ENCODE measurements at places on chromosomes 6 and 20. TPM values are rescaled to one million over a fixed set of nuclear protein-coding genes. Genes with fewer than 3 reads are reported as not detected.

OLIG3 gene
- 3.5 TPM for total RNA-seq

TRIM15 gene
- not detected for total RNA-seq

GPSM3 gene
- total RNA-seq: 227 TPM

KCNQ5 gene
- total RNA-seq: 1.3 TPM

SCRT2 gene
- not detected for total RNA-seq

GRCh38 chr6:44284121-44284520 lies 13.9 kb downstream of the TMEM151B start:
- no peak for ATAC-seq

- no peak for ATAC-seq
Observed at GRCh38 chr6:25637960-25638434, 14.0 kb upstream of the SCGN start.

- no peak for ATAC-seq
Observed at GRCh38 chr6:37673436-37673835, 24.2 kb downstream of the MDGA1 start.

DNA sequence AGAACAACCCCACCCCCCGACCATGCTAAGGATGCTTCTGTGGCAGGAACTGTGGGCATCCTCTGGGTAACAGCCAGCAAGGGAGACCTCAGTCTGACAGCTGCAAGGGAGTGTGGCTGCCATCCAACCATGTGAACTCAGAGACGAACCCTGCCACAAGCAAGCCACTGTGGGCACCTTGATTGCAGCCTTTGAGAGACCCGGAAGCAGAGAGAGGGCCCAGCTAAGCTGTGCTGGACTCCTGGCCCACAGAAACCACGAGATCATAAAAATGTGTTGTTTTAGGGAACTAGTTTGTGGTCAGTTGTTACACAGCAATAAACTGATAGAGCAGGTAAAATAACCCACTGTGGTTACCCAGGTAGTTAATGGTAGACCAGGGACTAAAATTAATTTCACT lies 414.6 kb downstream of the CDH26 start:
- no peak for ATAC-seq

GRCh38 chr20:52259295-52259694 lies 67.7 kb upstream of the ZFP64 start:
- no peak for ATAC-seq

DNA sequence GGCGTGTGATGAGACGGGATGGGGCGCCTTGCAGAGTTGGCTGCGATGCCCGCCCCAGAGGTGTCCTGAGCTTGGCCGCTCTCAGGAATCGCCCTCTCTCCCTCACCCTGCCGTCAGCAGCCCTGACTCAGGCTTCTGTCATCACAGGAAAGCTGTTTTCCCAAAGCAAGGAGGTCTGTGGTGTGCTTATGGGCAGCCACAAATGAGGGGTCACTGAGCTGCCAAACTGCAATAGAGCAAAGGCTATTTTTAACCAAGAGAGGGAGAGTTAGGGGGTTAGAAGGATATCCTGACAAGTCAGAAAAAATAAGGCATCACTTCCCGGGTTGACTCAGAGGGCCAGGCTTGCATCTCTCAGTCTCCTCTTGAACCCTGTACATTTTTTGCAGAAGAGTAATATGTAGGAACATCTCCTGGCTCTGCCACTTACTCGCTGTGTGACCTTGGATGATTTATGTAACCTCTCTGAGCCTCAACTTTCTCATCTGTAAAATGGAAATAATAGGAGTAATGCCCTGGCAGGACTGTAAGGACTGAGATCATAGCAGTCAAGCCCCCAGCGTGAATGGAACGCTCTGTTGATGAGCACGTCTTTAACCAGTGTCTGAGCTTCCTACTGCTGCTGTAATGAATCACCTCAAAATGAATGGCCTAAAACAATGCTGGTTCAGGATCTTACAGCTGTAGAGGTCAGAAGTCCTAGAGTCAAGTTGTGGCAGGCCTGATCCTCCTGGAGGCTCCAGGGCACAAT lies 181.9 kb downstream of the NFATC2 start:
- no peak for ATAC-seq

GRCh38 chr20:39758876-39759275 lies 796.7 kb downstream of the DHX35 start:
- ATAC-seq: no peak

GRCh38 chr6:105211831-105212230 lies 32.0 kb upstream of the POPDC3 start:
- peak; percentile 66 for ATAC-seq

- ATAC-seq: peak; percentile 26
Observed at GRCh38 chr6:107114926-107115694, at the start of gene BEND3. TSS of gene BEND3 (minus strand) at chr6:107115515. CDS start at chr6:107099285, 16,230 bp downstream.

DNA sequence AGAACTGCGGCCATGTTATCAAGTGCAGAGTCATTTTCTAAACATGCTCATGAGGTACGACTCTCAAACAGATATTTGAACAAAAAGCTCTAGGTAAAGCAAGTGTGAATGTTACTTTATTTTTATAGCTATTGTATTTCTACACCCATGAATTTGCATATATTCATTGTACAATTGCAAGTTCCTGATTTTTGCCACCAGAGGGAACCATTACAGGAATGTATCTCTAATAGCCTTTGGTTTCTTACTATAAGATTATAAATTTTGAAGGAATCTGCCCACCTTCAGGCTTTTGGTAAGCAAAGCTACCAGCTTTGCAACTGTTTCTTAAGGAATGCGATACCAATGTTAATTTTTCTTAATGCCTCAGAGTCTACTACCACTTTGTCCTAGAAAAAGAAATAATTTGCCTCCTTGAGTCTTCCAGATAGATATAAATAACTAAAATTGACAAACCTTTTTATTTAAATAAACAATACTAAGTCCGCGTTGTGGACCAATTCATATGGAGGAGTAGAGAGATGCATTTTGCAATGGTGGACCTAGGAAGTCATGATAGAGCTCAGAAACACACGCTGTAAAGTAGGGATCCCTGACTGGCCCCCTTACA lies 125.4 kb upstream of the SAMD5 start:
- ATAC-seq: no peak

- ATAC-seq: no peak
Observed at GRCh38 chr20:19769507-19769906, 11.4 kb downstream of the RIN2 start.

GRCh38 chr6:141484711-141485110 lies 648.0 kb upstream of the GJE1 start:
- peak; percentile 75 for ATAC-seq

GRCh38 chr20:20743511-20744169 lies 31.2 kb upstream of the RALGAPA2 start:
- ATAC-seq: no peak

- no peak for ATAC-seq
Observed at GRCh38 chr20:50969912-50970311, 11.3 kb downstream of the MOCS3 start.

GRCh38 chr6:87430499-87430898 lies 22.7 kb downstream of the CFAP206 start:
- ATAC-seq: no peak

DNA sequence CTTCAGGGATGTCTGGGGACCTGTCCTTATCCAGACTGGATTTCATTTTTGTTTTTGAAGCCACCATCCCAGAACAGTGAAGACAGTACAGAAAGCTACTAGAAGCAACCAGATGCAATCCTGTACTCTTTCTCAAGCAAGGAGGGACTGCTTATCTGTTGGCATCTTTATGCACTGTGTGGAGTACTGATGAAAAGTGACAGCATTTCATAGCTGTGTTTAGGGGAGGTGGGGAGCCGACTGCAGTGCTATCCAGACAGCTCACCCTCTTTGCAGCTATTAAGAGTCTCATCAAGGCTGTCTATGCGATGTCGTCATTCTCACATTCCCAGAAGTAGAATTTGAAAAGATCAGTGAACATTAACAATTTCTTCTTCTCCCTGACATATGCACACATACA lies 5.5 kb downstream of the ZDHHC14 start:
- ATAC-seq: no peak

GRCh38 chr20:36989797-36990196 lies 38.3 kb upstream of the SAMHD1 start:
- ATAC-seq: no peak

DNA sequence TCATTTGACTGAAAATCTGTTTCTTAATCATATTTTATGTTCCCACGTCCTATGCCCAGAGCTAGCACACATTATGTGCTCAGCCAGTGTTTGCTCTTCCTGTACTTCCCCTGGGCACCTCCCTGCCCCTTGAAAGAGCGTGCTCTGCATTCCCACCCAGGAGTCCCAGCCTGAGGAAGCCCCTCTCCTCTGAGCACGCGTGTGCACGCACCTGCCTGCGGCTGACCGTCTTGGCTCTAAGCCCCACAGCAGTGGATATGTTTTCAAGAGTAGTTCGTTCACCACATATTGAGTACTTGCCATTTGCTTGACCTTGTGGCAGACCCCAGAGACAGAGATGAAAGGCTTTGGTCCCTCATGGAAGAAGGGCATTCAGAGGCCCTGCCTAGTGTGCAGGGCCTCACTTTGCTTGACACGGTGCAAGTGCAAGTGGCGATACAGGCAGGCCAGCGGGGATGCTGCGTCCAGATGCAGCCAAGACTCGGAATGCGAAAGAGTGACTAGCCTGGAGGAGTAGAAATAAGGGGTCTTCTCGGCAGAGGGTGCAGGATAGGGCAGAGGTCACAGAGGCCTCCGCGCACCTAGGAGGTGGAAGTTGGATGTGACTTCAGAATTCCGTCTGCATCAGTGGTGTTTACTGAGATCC lies 14.1 kb downstream of the SYNDIG1 start:
- ATAC-seq: no peak

DNA sequence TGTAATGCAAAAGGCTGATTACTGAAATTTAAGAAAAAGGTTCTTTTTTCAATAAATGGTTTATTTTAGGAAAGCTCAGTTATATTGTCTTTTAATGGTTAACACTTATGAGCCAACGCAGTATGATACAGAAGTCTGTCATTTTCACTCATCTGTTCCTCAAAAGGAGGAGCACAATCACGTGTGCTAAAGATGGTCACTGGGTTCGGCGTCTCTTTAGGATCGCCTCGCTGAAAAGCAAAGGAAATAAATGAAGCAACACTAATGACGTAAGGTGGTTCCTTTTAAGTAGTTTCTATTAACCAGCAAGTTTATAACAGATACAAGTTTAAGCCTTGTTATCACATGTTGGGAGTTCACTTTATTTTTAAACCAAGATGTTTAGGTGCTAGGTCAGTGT lies 125.7 kb downstream of the MAP3K4 start:
- no peak for ATAC-seq

- no peak for ATAC-seq
Observed at GRCh38 chr6:121764493-121764892, 329.0 kb downstream of the GJA1 start.

- no peak for ATAC-seq
Observed at GRCh38 chr6:167872538-167873210, 46.0 kb downstream of the AFDN start.

- no peak for ATAC-seq
Observed at GRCh38 chr20:35011589-35012226, 56.0 kb downstream of the MYH7B start.

DNA sequence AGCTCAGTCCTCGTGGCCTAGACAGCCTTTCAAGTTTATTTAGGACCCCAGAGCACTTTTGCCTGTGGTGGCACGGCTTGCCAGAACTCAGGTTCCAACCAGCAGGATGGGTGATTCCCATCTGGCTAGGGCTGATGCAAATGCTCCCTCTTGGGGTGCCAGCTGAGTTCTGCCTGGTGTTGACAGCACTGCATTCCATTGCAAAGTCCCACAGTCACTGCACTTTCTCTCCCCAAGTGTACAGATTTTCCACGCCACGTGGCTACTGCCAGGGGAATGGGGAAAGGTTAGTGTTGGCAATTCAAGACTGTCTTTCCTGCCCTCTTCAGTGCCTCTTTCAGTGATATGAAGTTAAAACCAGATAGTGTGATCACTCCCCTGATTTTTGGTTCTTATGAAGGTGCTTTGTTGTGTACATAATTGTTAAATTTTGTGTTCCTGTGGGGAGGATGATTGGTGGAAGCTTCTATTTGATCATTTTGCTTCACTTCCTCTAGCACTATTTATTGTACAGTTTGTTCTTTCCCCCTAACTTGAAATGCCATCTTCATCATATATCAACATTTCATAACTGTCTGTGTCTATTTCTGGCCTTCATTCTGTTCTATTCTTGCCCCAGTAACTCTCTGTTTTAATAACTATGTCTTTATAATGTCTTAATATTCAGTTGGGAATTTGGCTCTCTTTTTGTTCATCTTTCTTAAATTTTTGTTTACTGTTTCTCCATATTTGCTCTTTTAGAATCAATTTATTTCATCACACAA lies 86.2 kb downstream of the CFAP61 start:
- ATAC-seq: no peak

DNA sequence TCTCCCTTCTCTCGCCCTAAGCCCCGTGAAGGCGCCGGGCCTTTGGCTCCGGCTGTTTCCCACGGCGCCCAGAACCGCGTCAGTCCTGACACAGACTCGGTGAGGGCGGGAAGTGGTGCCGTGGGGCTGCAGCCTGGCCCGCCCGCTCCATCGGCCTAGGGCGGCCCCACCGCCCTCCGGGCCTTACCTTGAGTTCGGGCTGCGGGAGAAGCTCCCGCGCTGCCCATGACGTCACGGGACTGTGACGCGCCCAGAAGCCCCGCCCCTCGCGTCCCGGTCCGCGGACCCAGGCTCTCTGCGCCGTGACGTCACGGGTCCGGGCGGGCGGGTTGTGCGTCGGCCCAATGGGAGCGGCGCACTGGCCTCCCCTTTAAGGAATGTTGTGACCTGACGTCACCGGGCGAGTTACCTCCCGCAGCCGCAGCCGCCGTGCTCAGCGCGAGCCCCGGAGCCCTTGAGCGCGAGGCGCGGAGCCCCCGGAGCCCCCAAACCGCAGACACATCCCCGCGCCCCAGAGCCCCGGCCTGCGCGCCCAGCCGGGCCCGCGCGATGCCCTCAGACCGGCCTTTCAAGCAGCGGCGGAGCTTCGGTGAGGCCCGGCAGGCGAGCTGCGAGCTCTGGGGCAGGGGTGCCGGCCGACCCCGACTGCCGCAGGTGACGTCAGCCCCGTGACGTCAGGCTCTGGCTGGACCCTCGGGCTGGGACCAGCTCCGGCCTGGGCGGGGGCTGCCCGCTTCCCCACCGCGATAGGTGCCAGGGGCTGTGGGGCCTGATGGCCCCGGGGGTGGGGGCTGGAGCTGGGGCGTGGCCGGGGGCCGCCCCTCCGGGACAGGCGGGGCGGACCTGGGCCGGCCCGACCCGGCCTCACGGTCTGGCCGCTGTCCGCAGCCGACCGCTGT lies at the start of gene MAP1LC3A:
MAP1LC3A (plus strand) TSS at position 399 of the 899 bp plus-strand sequence; CDS start at position 550, 151 bp downstream.
- peak; percentile 89 for ATAC-seq

GRCh38 chr20:40863355-40863919 lies 165.2 kb upstream of the TOP1 start:
- ATAC-seq: no peak

DNA sequence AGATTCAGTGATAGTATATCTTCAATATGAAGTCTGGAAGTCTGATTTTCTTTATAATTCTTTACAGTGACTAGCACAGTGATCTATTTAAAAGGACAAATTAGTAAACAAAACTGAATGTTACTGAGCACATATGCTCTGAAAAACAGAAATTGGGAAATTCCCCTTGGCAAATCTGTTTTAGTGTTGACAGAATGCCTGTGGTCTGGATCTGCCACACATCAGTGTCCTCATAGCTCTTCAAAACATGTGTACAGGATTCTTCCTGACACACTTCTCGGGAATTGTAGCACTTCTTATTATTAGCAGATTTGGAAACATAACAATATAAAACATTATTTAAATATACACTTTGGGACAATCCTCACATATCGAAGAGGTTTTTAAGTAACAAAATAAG lies 354.3 kb downstream of the COL12A1 start:
- ATAC-seq: no peak

All from activated T-helper 17 cell treated with anti-CD3 and anti-CD28 coated beads, Interleukin-2, amount 50 U/mL, for 72 hours (primary cell).